Endothelial cell of umbilical vein (primary cell): ENCODE measurements at places on chromosomes 2 and 18. TPM values are rescaled to one million over a fixed set of nuclear protein-coding genes. Genes with fewer than 3 reads are reported as not detected.

RTP5 gene
- not detected in 2 replicates for total RNA-seq

SMAD7 gene
- 3.6 and 4.6 TPM in 2 replicates for total RNA-seq

PROKR1 gene
- total RNA-seq = not detected in 2 replicates

UGT1A3 gene
- total RNA-seq = not detected in 2 replicates

FAM228A gene
- 1.00 TPM in 1 of 2 replicates, not detected in the other for total RNA-seq

PIEZO2 gene
- total RNA-seq = 5.0 and 11.2 TPM in 2 replicates

AGFG1 gene
- total RNA-seq = 69.2 and 87.9 TPM in 2 replicates

COL6A3 gene
- total RNA-seq = not detected in 2 replicates

C2orf15 gene
- not detected in 2 replicates for total RNA-seq

REEP1 gene
- 0.21 and 0.53 TPM in 2 replicates for total RNA-seq

AUP1 gene
- 103 and 109 TPM in 2 replicates for total RNA-seq

NEU4 gene
- total RNA-seq = not detected in 2 replicates

FNDC4 gene
- total RNA-seq = 15.5 and 20.0 TPM in 2 replicates

POTEI gene
- total RNA-seq = 0.13 and 0.16 TPM in 2 replicates

SP140 gene
- 1.3 TPM in 1 of 2 replicates, not detected in the other for total RNA-seq

LBX2 gene
- 3.8 and 4.3 TPM in 2 replicates for total RNA-seq

REG3A gene
- total RNA-seq = not detected in 2 replicates

RAX gene
- not detected in 2 replicates for total RNA-seq

TEX261 gene
- 63.3 and 71.2 TPM in 2 replicates for total RNA-seq

PKDCC gene
- total RNA-seq = 5.9 and 6.9 TPM in 2 replicates

SAG gene
- total RNA-seq = not detected in 2 replicates
